ENCODE measurements at places on chromosomes 1 and 21. TPM values are rescaled to one million over a fixed set of nuclear protein-coding genes. Genes with fewer than 3 reads are reported as not detected.

ADGRL2 gene
- 141 TPM for total RNA-seq

CASQ2 gene
- total RNA-seq: 86.2 TPM

NPL gene
- 6.8 TPM for total RNA-seq

RAB25 gene
- total RNA-seq: 22.1 TPM

SNAP47 gene
- total RNA-seq: 47.0 TPM

PTGFRN gene
- total RNA-seq: 64.8 TPM

PLA2G2C gene
- total RNA-seq: not detected

CD1E gene
- 0.49 TPM for total RNA-seq

RGSL1 gene
- total RNA-seq: not detected

OPRD1 gene
- not detected for total RNA-seq

DNAI4 gene
- 4.7 TPM for total RNA-seq

CACNA1E gene
- total RNA-seq: 0.13 TPM

KRTAP6-2 gene
- total RNA-seq: not detected

EXTL1 gene
- 0.81 TPM for total RNA-seq

LCE1E gene
- total RNA-seq: not detected

IQGAP3 gene
- total RNA-seq: 0.27 TPM

MCOLN3 gene
- total RNA-seq: 3.2 TPM
